Skeletal muscle cell (primary cell): ENCODE measurements at places on chromosomes 16 and 17.

DNA sequence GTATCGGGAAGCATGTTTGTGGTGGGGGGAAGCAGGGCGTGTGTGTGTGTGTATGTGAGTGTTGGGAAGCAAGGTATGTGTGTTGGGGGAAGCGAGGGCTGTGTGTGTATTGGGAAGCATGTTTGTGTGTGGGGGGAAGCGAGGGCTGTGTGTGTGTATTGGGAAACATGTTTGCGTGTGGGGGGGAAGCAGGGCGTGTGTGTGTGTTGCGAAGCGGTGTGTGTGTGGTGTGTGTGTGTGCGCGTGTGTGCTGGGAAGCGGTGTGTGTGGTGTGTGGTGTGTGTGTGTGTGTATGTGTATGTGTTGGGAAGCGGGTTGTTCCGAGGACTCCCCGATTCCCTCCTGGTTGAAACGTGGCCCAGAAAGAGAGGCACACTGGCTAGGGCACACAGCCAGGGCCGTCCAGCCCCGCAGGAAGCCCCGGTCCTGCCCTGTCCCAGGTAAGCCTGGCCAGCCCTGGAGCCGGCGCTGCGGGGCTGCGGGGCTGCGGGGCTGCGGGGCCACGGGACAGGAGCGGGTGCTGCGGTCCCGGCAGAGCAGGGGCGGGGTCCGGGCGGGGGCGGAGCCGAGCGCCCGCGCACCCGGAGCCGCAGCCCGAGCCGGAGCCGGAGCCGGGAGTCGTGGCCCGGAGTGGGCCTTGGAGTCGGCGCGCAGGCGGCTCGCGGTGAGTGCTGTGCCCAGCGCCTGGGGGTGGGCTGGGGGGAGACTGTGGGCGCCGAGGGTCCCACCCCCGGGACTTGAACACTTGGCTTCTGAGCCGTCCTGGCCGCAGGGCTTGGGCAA lies at the start of gene NOD2:
NOD2 (plus strand) TSS at position 608 of the 783 bp plus-strand sequence. CDS start 5,890 bp downstream, outside the sequence.
- no peak for DNase-seq

DNA sequence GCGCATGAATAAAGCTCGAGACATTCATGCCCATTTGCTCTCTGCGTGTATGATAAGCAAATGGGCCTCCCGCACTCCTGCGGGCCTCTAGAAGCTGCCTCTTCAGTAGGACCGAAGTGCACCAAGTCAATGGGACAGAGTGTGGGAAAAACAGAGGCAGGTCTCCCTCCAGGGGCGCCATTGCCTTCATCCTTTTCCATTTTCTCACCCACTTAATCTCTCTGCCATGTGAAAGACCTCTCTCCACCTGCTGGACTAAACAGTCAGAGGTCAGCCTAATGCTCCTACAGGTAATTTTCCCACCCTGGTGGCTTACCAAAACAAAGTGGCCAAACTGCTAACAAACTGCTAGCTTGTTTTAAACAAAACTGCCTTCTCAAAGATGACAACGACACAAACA lies 210.9 kb downstream of the ZFHX3 start:
- DNase-seq, result no peak

- DNase-seq, result no peak
Measured at GRCh38 chr17:50101346-50102163, 6.4 kb downstream of the PDK2 start.

DNA sequence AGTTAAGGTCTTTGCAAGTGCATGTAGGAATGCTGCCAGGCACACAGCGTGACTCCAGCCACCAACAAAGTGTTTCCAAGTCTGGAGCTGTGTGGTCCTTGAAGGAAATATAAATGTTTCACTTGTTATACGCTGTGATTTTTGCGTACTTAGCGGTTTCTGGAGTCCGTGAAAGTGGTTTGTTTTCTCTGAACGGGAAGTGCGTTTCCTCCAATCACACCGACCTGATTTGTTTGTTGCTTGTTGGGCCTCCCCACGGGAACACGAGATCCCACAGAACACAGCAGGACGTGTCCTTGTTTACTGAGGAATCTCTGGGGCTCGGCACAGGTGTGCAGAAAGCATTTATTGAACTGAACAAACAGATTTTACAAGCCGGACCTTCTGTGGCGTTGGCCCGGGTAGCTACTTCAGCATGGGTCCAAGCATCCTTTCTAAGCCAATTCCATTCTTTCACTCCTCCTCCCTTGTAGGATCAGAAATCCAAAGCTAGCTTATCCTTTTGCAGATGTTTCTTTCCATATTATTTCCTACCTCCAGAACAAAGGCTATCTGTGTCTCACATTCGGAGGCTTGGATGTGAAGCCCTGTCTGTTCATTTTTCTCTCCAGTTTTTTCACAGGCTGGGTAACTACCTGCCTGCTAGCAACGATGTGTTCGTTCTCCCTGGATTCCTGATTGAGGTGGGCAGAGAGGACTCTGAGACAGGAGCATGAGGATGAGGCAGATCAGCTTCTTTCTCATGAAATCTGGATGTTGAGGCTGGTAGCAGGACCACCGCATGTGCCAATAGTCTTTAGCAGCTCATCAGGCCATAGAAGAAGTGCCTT lies 44.6 kb downstream of the ABAT start:
- DNase-seq, result no peak

DNA sequence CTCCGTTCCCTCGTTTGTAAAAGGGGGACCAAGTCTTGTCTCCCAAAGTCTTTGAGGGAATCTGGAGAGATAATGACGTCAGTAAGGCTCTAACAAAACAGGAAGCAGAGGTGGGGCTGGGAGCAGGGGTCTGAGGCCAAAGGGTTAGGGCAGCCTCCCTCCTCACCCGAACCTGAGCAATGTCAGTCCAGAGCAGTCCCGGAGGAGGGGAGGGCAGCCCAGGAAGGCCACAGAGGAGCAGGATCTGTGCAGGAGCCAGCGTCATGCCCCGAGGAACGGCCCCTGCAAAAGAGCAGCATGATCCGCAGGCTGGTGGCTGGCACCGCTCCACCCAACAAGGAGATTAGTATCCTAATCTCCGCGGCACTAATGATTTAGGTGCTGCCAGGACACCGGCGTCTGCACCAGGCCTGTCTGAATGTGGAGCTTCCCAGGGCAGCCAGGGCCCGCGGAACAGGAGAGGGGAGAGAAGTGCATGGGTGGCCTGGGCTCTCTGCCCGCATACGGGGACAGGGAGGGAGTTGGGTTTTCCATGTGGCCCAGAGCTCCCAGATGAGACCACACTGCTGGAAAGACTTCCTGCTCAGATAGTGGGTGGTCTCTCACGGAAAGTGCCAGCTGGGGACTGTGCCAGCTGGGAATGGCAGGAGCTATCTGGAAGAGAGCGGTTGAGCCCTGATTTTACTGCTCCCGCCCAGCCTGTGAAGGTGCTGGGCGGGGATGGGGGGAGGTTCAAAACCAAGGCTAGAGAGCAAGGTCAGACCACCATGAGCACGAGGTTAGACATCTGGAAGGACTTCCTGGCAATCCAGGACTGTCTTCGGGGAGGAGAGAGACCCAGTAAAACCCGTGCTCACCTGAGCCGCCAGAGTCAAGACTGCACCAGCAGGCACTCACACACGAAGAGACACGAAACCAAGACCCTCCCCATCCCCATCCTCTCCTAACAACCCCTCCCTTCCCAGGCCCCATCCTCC lies 11.0 kb upstream of the KRT17 start:
- no peak for DNase-seq

DNA sequence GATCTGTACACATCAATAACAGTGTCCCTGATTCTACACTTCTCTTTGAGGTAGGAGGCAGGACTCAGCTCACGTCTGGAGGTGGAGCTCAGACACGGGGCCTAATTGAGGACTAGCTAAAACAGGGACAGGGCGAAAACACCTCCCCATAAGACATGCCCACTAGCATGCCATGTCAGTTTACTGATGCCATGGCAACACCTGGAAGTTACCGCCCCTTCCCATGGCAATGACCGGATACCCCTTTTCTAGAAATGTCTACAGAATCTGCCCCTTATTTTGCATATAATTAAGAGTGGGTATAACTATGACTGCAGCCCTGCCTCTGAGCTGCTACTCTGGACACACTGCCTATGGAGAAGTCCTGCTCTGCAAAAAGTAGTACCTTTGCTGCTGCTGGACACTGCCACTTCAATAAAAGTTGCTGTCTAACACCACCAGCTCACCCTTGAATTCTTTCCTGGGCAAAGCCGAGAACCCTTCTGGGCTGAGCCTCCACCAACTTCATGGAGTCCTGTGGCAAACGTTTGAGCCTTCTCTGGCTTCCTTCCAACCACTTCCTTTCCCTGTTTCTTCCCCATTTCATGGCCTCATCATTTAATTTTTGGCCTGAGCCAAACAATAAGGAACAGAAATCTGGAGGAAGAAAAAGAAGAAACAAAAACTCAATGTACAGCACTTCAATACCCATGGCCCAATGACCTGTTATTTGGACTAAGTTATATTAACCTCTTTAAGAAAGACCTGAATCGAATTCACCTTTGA lies 21.0 kb downstream of the PHB1 start:
- no peak for DNase-seq

DNA sequence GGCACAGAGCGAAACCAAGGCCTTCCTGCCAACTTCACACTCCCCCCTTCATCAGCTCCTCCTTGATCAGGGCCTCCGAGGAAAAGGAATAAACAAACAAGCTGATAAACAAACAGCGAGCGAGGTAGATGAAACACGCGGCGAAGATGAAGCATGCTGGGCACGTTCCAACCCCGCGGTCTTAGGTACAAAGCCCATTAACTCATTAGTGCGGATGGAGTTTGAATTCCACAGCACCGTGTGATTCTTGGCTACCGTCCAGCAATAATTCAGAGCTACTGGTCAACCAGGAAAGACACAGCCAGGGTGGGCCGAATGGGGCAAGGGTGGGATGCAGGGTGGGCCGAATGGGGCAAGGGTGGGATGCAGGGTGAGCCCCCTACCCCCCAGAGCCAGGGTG lies 67.3 kb downstream of the RBFOX3 start:
- no peak for DNase-seq

DNA sequence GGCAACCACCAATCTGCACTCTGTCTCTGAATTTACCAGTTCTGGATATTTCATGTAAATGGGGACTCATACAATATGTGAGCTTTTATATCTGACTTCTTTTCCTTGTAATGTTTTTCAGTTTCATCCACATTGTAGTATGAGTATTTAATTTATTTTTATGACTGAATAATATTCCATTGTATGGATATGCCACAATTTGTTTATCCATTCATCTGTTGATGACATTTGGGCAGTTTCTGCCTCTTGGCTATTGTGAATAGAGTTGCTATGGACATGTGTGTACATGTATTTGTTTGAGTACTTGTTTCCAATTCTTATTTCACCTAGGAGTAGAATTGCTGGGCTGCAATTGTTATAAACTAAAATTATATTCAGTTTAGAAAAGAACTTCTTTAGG lies 126.9 kb downstream of the MRTFB start:
- DNase-seq, result no peak

GRCh38 chr17:521561-522325 lies 169.1 kb upstream of the RPH3AL start:
- no peak for DNase-seq

- DNase-seq, result no peak
Measured at GRCh38 chr16:83433201-83433600, 374.6 kb upstream of the HSBP1 start.

- DNase-seq, result no peak
Measured at GRCh38 chr17:10716218-10716617, 13.6 kb downstream of the TMEM220 start.

DNA sequence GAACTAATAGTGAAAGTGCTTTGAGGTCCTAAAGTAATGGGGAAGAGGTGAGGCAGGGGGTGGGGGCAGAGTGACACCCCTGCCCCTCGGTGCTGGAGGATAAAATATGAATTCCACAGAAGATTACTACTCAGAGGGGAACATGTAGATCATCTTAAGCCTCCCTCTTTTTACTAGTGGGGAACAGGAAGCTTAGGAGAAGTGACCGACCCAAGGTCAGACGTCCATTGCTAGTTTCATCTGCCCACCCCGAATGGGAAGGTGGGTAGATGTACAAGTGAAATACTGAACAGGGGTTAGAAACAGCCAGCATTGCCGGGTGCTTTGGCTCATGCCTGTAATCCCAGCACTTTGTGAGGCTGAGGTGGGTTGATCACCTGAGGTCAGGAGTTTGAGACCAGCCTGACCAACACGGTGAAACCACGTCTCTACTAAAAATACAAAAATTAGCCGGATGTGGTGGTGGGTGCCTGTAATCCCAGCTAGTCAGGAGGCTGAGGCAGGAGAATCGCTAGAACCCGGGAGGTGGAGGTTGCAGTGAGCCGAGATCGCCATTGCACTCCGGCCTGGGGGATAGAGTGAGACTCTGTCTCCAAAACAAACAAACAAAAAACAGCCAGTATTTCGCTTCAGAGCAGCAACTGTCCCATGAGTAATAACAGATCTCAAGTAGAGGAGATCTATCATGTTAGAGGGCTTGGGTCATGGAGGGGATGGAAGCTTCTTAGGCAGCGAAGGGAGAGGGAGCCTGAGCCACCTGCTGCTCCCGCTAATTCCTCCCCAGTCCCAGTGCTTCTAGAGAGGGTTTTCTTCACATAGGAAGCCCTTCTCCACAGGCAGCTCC lies 1.2 kb upstream of the NR1D1 start:
- DNase-seq, result no peak

DNA sequence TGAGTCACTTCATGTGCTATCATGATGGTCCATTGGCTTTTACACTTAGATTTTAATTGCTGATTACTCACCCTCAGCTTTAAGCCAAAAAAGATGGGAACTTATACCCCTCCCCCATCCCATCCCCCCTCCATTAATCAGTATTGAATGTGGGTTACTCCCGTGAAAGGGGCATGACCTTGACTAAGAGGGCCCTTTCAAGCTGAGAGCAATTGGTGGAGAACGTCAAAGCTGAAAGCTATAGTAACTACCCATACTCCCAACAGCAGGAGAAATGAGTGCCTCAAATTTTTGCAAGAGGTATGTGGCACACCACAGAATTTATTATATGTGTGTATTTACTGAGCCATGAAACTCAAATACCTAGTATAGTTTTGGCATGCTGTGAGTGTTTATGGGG lies 99.7 kb upstream of the CDH8 start:
- DNase-seq, result no peak

GRCh38 chr16:47175152-47175551 lies 31.4 kb upstream of the NETO2 start:
- no peak for DNase-seq

DNA sequence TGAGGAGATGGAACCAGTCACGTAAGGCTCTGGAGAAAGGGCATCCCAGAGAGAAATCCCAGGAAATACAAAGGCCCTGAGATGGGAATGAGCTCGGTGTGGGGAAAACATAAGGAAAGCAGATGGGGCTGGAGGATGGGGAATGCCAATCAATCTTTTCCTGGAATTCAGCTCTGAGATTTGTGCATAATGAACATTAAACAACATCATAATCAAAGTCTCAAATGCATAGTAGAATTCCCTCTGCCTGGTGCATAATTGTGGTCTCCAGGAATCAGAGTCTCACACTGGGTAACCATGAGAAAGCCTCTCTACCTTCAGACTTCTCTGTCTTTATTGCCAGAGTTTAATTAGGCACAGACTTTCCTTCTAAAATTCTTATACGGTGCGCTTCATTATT lies 30.8 kb downstream of the OTOA start:
- no peak for DNase-seq
